ENCODE measurements at places on chromosomes 3 and 15.

DNA sequence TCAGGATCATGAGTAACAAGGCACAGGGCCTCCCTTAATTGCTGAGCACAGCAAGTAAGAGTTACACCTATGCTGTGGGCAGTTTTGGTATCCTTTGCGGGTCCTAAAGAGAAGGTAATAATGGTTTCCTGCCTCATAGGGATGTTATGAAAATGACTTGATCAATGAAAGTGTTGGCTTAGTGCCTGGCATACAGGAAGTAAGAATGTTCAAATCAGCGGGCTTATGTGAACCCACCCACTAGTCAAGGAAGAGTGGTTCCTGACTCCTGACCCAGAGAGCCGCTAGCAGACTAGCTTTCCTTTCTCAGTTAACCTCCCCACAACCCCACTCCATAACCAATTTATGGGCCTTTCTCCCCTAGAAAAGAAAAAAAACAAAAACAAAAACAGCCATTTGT is 5.2 kb upstream of the ADAMTS9 start:
- no peak for DNase-seq

GRCh38 chr3:129413687-129414506 is 14.5 kb downstream of the EFCAB12 start:
- DNase-seq = no peak

DNA sequence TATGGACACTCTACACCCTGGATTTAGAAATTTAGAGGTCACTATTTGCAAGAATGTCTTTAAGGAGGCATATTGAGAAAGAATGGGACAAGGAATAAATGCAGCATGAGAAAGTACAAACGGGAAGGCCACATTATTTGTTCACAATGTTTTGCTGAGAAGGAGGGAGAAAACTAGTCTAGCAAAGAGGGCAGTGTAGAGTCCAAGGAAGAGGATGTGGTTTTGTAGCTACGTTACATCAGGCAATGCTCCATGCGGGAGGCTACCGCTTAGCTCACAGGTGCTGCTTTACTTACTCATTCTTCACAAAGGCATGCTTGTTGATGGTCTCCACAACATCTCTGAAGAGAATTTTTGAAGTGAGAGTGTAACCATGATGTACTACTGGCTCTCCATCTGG is 191.1 kb downstream of the PLCH1 start:
- DNase-seq = no peak

DNA sequence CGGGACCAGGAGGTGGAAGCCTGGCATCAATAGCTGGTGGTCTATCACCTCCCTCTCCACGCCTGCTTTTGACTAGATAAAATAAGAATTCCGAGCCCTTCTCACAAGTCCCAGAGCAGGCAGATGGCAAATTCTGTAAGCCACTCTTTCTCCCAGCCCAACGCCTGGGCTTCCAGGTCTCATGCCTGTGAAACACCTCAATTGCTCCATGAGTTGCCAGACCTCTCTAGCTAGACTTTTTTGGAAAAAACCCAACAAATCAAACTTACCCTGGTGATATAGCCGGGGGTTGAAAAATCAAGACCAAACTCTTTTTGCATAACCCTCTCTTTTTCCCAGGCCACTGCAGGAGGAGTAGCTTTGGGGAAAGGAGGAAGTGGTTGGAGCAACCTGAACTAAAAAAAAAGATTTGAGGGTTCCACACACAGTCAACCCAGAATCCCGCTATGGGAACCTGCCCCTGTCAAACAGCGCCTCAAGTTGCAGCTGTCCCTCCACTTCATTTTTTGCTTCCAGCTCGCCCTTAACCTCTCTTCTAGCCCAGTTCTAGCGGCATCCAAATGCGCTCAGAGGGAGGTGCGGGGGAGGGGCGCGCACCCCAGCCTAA is 7.0 kb downstream of the BHLHE40 start:
- no peak for DNase-seq

GRCh38 chr3:50961386-50961785 is 286.7 kb downstream of the DOCK3 start:
- DNase-seq = no peak

DNA sequence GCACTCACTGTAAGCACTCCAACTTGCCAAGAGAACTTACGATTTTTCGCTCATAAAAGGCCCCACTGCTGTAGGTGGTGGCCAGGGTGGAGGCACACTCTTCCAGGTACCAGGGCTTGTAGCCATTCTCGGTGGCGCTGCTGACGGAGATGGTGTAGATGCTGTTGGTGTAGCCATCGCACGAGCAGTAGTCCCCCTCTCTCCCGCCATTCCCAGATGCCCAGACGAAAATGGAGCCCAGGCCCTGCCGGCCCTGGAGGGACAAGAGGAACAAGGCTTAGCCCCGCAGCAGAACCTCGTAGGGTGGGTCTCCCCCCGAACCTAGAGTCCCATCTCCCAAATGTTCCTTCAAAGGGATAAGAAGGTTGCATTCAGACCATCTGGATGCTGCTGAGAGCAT is 96.3 kb downstream of the PCSK6 start:
- no peak for DNase-seq

GRCh38 chr3:162195147-162195546 is 698.5 kb downstream of the OTOL1 start:
- no peak for DNase-seq

DNA sequence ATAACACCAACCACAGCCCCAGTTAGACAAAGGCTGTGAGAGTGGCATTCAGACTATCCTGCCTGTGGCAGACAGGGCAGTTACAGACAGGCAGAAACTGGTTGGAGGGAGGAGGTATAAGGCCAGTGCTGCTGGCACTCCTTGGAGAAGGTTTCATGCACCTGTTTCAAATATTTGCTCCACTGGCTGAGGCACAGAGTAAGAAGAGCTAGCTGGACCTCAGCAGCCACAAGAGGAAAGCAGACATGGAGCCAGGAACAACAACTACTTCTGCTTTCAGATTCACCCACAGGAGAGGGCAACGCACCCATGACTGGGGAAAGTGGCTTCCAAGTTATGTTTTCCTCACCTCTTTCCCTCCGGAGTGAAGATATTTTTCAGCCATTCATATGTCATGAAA is 11.5 kb upstream of the PRKAR2A start:
- DNase-seq = no peak

- no peak for DNase-seq
These were observed 48.6 kb upstream of the DUSP7 start for GRCh38 chr3:52104684-52105640.

- DNase-seq = no peak
These were observed 607.4 kb downstream of the FHIT start for GRCh38 chr3:60643831-60644230.

- no peak for DNase-seq
These were observed 21.0 kb downstream of the AP3B2 start for GRCh38 chr15:82688691-82689090.

DNA sequence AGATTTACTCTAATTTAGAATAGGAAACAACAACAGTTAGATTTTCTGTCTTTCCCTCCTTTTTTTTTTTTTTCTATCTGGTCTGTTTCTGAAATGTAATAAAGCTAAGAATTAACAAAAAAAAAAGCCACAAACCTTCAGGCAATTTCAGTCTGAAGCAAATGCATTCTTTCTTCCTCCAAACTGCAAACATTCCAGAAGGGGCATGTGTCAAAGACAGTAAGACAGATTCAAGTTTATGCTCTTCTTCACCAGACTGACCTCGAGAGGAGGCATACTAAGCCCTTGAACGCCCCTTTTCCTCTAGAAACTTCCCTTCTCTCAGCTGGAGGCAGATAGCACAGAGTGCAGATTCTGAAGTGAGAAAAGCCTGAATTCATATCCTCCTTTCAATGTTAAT is 654.6 kb upstream of the LMCD1 start:
- DNase-seq = no peak

GRCh38 chr15:20358066-20358778 is 183.4 kb downstream of the GOLGA6L6 start:
- no peak for DNase-seq

DNA sequence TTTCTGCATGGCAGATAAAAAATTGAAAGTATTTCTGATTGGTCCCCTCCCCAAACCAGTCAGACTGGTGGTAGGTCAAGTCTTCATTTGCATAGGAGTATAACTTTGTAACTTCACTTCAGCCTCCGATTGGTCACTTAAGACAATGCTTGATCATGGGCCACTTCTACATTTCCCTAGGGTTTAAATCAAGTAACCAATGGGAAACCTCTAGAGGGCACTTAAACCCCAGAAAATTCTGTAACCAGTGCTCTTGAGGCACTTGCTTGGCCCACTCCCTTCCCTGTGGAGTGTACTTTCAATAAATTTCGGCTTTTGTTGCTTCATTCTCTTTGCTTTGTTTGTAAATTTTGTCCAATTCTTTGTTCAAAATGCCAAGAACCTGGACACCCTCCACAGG is 225.5 kb downstream of the ARPP21 start:
- DNase-seq = no peak

DNA sequence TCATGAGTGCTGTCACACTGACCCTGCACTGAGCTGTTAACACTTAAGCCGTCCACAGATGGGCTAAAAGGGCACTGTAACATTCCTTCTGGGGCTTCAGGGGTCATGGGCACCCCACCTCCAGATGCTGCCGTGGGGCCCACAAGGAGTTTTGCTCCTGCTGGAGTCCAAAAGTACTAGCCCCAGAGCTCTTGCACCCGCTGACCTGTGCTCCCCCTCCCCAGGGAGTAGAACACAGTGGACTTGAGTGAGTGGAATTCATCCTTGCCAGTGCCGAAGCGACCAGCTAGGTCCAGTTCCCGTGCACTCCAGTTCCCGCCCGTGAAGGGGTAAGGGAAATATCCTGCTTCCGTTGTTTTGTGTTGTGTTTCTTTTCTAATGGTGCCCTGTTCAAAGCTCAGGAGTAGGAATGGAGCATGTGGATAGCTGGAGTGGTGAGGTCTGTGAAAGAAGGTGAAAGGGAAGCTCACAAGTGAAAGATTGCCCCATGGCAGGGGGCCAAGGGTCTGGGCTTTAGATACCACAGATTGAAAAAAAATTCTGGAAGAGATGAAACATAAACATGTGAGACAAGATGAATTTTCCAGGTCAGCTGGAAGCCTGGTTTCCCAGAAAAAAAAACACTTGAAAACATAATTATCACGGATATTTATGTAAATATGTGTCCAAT is 36.6 kb downstream of the SLCO2A1 start:
- no peak for DNase-seq

- no peak for DNase-seq
These were observed 35.9 kb downstream of the VGLL4 start for GRCh38 chr3:11607816-11608215.

- DNase-seq = no peak
These were observed 4.7 kb downstream of the DLG1 start for GRCh38 chr3:197293605-197294237.

DNA sequence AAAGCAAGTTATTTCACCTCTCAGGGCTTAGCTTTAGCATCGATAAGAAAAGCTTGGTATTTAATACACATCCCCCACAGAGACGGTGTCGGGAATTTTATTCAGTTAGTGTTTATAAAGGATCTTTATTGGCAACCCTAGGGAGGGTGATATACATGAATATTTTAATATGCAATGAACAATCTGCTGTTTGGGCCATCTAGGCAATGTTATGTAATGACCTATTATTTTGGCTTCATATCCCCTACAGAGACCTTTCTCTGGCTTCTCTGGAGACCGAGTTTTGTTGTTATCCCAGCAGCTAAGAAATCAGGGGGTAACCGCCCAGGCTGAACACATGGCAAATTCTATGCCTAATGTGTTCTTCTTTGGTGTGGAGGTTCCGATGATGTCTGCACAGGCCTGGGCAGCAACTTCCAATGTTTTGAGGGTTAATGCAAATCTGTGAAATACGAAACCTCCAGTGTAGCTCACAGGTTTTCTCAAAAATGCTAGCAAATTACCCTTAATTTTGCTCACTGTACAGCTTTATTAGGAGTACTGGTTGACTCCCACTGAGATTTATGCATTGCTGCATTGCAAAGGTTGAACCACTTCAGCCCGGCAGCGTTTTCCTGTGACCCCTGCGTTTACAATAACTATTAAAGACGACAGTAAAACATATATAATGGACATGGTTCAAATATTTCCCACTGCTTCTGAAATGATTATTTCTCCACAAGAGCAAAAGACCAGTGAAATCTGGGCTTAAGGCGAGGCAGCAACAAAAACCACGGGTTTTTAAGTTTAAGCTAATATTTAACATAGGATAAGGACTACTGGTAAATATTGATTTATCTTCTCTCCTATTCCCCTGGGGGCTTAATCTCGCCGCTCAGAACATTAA is 298.3 kb upstream of the NR2E3 start:
- DNase-seq = no peak

GRCh38 chr3:49238274-49239127 is 38.5 kb downstream of the C3orf62 start:
- no peak for DNase-seq

GRCh38 chr3:62445275-62445674 is 71.9 kb upstream of the FEZF2 start:
- no peak for DNase-seq

GRCh38 chr3:140020541-140020940 is 85.6 kb downstream of the CLSTN2 start:
- DNase-seq = no peak

DNA sequence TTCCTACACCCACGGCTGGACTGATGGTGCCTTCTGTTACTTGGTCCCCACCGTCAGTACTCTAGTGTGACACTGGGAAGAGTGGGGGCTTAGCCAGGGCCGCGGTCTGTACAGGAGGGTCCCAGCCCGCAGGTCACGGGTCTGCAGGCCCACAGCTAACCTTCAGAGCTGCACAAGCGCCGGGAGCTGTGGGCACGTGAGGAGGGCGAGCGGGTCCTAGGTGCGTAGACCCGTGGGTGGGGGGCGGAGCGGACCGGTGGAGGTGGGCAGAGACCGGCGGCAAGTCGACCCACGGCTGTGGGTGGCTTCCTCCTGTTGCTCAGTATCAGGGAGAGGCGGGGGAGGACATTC is 1.2 kb downstream of the TNFAIP8L3 start:
- DNase-seq = no peak

- DNase-seq = no peak
These were observed 1.7 kb upstream of the SNRPA1 start for GRCh38 chr15:101296418-101297405.

DNA sequence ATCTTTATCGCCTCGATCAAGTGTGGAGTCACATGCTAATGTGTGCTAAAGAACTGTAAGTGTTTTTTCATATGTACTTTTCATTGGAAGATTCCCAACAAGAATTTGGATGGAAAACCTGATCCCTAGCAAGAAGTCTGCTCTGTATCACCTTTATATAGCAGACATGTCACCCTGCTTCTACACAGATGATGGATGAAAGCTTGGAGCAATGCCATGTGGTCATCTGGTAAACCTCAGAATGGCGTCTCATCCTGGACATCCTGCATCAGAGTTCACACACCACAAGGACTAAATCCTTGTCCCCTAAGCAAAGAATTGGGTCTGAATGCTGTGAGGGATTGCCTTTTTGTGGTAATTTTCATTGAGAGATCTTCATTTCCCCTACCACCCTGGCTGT is 42.1 kb upstream of the CTDSPL start:
- no peak for DNase-seq

- DNase-seq = no peak
These were observed 894.9 kb downstream of the DIPK2A start for GRCh38 chr3:144866476-144866875.

GRCh38 chr3:2735392-2735894 is 374.7 kb downstream of the IL5RA start:
- DNase-seq = no peak

GRCh38 chr15:28920781-28921331 is 35.1 kb downstream of the APBA2 start:
- no peak for DNase-seq
